Frontal cortex (tissue), 4 donors: ENCODE measurements at places on chromosomes 12 and 14. TPM values are rescaled to one million over a fixed set of nuclear protein-coding genes. Genes with fewer than 3 reads are reported as not detected.

GRCh38 chr12:1518591-1519516, 75.5 kb downstream of the FBXL14 start:
- DNase-seq: no peak

DNA sequence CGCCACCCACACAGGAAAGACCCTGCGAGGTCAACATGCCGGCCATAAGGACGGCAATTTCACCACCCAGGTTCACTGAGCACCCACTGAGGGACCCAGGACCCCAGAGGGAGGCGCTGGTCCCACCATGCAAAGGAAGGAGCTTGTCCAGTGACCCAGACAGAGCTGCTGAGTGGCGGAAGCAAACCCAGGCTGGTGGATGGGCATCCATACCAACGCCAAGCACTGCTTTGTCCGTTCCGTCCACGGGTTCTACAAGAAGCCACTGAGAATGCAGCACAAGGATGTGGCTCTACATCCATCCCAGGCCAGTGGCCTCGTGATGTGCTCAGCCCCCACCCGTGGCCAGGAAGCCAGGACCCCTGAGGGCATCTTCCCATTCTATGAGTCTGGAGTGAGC, 23.8 kb upstream of the GOLGA3 start:
- DNase-seq: no peak

- DNase-seq: no peak
Observed at GRCh38 chr14:90487462-90487861, 90.6 kb downstream of the CALM1 start.

- no peak for DNase-seq
Observed at GRCh38 chr12:46365951-46366379, 6.6 kb downstream of the SLC38A2 start.

DNA sequence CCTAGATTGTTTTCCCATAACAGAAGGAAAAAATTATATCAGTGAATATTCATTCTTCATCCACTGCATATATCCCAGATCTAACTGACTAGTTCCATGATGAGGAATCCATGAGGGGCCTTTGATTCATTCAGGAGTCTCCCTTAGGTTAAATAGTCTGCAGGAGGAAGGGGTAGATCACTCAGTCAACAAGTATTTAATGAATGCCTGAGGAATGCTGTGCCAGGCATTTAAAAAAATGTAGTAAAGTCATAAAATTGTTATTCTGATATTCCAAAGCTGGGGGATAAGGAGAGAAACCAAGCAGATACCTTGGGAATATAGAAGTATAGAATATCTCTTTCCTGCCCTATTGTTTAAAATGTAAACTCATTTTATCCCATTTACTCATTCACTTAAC, 216.2 kb upstream of the CAND1 start:
- no peak for DNase-seq

DNA sequence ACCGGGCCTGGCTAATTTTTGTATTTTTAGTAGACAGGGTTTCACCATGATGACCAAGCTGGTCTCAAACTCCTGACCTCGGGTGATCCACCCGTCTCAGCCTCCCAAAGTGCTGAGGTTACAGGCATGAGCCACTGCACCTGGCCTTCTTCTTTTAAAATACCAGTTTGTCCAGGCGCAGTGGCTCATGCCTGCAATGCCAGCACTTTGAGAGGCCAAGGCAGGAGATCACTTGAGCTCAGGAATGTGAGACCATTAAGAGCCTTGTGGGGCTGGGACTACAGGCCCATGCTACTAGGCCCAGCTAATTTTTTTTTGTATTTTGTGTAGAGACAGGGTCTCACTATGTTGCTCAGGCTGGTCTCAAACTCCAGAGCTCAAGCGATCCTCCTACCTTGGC, 8.1 kb upstream of the PEBP1 start:
- no peak for DNase-seq

DNA sequence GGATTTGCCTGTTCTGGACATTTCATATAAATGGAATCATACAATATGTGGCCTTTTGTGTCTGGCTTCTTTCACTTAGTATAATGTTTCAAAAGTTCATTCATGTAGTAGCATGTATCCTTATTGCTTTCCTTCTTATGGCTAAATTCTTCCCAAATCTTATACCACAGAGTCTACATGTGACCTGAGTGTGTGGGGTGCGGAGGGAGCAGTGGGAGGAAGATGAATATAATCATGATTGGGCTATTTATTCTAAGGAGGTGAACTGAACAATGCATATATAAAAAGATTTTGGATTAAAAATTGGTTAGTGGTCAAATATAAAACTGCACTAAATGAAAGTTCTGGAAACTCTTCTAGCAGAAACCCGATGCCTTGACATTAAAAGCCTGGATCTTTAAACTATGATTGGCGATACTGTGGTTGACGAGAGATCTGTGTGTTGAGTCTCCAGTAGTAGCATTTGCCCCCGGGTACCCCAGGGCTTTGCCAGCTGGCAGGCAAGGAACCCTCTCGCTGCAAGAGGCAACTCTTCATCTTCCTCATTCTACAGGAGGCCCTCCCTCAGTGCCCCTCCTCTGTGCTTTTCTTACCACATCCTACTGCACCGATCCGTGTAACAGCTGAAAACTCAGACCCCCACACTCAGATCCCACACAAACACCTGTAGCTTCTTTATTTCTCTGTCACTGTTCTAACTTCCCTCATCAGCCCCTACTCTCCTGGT, 2.6 kb downstream of the CYP46A1 start:
- DNase-seq: no peak

DNA sequence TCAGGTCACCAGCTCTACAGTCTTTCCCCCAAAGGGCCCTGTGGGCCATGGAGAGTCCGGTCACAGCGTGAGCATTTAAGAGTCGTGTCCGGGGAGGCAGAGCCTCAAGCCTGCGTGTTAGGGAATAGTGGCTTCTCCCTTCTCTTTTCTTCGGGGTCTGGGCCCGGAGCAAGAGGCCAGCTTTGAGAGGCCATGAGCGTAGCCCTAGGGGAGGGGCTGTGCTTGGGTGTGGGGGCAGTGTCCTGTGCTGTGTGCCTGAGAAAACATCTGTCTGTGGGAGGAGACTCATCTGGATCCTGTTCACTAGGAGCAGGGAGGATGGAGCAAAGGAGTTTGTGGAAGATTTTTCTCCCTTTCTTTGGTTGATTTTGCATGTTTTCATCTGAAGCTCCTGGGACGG, 5.3 kb downstream of the LRP1-AS start:
- no peak for DNase-seq

DNA sequence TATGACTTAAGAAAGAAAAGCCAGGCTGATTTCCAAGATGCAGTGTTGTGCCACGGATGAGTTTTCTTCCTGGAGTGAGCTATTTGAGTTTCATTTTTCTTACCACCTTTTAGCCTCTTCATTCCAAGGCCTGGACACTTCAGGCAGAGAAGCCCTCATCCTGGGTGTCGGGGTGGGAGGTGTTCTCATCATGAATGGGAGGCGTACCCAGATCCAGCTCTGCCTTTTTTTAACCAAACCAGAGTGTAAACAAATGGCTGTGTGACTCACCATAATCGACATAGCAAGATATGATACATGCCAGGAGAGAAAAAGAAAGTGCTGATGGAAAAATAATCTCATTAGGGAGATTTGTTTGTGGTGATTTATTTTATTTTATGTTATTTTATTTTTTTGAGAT, 79.9 kb downstream of the ARF6 start:
- no peak for DNase-seq

DNA sequence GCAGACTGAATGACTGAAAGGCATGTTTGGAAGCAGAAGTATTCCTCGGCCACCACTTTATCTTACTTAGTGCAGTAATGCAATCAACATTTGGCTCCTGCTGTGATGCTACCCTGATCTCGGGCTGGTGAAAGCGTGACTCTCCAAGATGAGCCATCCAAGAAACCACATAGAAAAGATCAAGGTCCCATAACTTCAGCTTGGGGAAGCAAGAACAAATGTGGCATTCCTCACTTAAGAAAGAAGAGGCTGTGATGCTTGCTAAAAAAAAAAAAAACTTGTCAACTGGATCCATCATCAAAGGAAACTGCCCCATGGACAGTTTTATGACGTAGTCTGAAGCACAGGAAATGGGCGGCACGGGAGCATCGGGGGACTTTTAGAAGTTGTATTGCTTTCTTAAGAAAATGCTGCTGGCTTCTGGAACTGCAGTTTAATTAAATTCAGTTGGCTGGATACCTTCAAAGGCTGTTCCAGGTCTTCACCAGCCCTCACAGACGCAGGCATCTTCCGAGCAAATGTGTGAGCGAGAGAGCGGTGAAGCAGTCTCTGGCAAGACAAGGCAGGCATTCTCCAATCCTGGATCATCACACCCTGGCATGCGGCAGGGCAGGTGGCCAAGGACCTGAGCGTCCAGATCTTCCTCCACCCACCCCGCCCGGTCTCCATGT, 38.2 kb upstream of the MAP1LC3B2 start:
- DNase-seq: no peak

GRCh38 chr12:106188256-106188655, 49.5 kb upstream of the NUAK1 start:
- no peak for DNase-seq

Gene AHSA1
- 107 TPM for total RNA-seq

Gene TPH2
- total RNA-seq: under 0.01 TPM

Gene MPHOSPH9
- 96.2 TPM for total RNA-seq

Gene DBX2
- total RNA-seq: 2.9 TPM
